Fibroblast of villous mesenchyme (primary cell): ENCODE measurements at places on chromosomes 2 and 18.

DNA sequence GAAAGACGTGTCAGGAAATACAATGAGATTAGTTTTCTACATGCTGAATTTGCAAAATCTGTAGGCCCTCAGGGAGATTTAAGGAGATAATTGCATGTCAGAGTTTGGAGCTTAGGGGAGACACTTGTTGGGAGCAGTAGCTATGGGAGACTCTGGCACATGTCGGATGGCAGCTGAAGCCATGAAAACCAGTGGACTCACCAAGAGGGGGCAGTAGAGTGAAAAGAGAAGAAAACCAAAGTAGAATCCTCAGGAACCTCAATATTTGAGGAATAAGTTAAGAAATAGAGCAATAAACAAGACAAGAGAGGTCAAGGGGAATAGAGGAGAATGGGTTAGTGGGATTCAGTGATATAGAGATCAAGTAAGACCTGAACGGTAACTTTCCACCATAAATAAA lies 24.8 kb downstream of the RUFY4 start:
- no peak for DNase-seq

DNA sequence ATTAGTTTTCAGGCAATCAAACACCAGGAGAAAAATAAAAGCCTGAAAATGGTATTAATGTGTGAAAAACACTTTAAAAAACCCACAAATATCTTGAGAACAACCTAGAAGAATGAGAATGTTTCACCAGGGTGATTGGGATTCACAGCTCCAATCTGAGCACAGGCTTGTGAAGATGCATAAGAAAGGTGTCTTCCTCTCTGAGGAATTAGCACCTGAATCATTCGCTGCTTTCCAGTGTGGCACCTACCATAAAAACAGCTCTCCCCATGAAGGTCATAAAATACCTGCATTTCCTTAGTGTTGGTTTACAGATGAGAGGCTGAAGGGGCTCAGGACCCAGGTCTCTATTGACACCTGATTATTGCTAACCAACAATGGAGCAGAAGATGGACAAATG lies 499.7 kb upstream of the KLHL29 start:
- DNase-seq, result no peak

DNA sequence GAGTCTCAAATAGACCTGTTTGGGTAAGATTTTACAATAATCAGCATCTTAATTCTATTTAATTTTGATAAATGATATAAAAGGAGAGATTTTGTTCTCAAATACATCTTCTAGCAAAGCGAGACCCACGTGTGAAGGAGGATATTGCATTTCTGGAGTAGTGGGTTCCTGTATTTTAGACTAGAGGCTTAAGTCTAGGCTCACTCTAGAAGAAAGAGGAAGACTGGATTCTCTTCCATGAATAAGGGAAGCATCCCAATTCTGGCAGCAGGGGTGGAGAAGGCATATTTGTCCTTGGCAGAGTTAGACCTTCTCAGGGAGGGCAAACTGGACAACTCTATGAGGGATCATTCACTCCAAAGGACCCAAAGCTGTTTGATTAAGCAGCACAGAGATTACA lies 11.3 kb upstream of the FAM228A start:
- DNase-seq, result no peak

- peak; percentile 55 for DNase-seq
Measured at GRCh38 chr2:25341753-25342371, at the start of gene DNMT3A. DNMT3A (minus strand) TSS chr2:25341925; CDS start chr2:25313984, 27,941 bp downstream.

GRCh38 chr2:147976102-147976501 lies 44.4 kb downstream of the ORC4 start:
- no peak for DNase-seq

DNA sequence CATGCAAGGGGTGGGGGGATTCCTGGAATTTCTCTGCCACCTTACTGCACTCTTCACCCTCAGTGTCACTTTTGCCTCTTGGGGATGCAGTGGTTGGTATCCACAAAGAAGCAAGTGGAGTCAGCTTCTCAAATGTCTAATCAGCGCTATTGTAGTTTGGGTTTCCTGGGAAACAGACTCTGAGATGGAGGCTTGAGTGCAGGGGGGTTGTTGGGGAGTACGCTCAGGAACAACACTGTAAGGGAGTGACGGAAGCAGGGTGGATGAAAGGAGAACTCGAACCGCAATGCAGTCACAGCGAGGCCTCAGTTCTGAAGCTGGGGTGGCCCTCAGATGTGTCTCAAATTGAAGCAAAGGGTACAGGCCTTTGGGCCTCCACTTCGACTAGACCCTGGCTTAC lies 73.6 kb upstream of the EPC2 start:
- no peak for DNase-seq

GRCh38 chr2:192194265-192194865 lies 368 bp downstream of the TMEFF2 start:
- no peak for DNase-seq

DNA sequence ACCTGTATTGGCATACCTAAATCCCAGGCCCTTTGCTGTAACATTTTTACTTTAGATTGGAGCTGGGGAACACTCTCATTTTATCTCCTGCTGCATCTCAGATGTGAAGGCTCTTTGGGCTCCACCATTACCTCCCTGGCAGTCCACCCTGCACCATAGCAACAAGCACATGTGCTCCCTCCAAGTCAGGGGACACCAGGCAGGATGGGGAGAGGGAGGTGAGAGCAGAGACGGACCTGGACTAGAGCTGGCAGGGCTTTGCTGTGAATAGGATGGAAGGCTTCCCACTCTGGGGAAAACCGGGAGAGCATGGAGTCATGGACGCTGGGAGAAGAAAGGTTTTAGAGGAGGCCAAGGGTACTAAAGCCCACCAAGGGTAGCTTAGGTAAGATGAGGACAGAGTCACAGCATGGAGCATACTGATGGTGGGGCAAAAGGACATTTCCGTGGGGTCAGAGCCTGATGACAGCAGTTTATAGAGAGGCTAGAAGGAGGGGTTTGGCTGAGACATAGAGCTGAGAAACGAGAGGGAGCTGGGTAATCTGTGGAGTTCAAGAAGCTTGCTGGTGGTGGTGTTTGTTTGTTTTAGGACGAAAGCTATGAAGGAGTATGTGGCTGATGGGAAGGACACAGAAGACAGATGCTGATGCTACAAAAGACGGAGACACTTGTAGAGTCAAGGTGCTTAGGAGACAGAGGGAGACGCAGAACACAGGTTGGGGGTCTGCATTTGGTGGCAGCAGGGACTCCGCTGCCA lies 134.8 kb downstream of the COL6A3 start:
- no peak for DNase-seq

DNA sequence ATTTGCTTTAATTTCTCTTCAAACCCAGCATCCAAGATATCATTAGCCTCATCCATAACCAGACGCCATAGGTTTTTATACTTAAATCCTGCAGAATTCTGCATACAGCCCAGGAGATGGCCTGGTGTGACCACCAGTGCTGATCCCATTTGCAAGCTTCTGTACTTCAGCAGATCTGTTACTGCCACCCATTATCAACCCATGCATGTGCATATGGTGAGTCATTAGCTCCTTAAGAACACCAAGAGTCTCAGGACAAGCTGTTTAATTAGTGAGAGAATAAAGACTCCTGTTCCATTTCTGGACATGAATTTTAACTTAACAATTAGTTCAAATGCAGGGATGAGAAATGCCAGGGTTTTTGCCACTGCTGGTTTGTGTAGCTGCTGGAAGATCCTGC lies 110.7 kb upstream of the TANK start:
- DNase-seq, result no peak

DNA sequence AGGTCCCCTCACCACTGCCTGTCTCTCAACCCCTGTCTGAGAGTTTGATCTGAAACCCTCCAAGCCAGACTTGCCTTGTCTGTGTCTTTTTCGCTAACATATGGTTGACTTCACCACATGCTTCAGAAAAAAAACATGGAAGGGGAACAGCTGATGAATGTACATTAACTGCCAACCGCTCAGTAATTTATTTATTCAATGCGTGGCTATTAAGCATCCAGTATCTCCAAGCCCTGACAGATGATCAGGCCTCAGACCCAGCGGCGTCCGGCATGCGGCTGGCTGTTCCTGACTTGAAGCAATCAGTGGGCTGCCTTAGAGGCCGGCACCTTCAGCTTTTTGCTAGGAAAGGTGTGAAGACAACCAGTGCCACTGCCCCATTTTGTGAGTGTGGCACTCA lies 62.3 kb downstream of the NGEF start:
- no peak for DNase-seq

- no peak for DNase-seq
Measured at GRCh38 chr2:38496927-38497669, 105.6 kb downstream of the HNRNPLL start.

- DNase-seq, result no peak
Measured at GRCh38 chr18:9174302-9174701, 37.7 kb downstream of the ANKRD12 start.

DNA sequence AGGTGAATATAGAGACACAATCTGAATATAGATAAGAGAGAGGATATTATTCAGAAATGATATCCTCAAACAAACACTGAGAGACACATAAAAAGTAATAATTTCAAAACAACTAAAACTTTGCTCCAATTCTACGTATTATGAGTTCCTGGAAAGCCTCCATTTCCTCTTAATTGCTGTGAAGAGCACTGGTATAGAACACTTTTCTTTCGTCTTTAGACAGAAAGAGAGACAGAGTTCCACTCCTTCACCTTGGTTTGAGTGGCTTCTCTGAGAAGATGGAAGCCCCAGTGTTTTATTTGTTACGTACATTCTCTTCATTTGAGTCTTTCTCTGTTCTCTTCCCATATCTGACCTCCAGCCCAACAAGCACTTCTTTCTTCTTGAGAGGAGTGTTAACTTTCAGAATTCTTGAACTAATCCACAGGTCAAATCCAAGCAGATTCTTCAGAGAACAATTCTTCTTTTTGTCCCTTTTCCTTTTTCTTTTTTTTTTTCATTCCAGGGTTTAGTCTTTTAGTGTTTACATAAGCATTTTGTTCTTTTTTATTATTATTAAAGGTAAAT lies 6.4 kb upstream of the PIK3C3 start:
- DNase-seq, result no peak

- no peak for DNase-seq
Measured at GRCh38 chr2:28838971-28839370, 28.3 kb downstream of the SPDYA start.

- no peak for DNase-seq
Measured at GRCh38 chr2:189726271-189726670, 36.3 kb downstream of the OSGEPL1 start.

DNA sequence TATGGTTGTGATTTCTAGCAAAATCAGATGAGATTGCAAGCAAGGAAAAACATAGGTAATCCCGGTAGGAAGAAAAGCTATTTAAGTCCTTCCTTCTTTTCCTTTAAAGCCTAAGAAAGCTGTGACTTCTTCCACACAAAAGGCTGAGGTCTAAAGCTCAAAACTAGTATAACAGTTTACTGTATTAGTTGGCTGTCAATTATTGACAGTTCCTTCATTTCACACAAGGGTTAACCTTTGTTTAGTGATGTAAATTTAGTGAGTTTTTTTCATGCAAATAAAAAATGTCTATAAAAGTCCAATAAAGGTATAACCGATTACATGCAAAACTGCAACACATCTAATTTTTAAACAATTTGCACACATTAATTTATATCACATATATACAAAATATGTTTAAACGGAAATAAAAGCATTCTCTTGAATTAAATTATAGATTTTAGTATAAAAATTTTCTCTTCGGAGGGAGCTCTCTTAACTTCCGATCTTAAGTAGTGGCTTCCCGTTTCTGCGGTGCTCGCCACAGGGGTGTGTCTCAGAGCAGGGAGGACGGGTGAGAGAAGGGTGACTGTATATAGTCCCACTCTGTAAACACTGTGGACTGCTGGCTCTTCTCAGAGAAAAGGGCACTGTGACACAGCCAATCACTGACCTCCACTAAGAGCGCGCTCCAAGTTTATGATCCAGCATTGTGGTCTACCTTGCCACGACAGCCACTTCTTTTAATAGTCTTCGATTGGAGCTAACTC lies 33.4 kb downstream of the TTR start:
- no peak for DNase-seq

DNA sequence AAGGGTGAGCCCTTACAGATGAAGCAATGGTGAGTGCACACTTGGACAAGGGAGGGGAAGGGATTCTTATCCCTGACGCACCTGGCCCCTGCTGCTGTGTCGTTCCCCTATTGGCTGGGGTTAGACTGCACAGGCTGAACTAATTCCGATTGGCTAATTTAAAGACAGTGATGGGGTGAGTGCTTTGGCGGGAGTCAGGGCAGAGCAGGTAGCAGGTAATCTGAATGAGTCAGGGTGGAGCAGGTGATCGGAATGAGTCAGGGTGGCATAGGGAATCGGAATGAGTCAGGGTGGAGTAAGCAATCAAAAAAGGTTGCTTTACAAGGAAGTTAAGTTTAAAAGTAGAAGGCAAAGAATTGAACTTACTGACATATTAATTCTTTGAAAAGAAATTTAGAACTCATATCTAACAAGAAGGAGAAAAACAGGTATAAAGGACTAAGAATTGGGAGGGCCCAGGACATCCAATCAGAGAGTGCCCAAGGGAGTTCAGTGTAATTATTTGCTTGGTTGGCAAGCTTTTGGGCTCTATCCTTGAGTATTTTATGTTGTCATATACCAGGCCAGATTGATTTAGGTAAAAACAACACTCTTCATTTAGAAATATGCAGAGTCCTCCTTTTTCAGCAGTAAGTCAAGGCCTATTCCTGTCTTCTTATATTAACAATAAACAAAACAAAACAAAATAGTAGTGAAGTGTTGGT lies 52.3 kb upstream of the RALBP1 start:
- DNase-seq, result no peak
